ENCODE measurements at places on chromosomes 5 and 9. TPM values are rescaled to one million over a fixed set of nuclear protein-coding genes. Genes with fewer than 3 reads are reported as not detected.
A peak's percentile ranks its signal among the peaks of the same experiment; 100 is the strongest.

GRCh38 chr5:143613329-143613728 is 198.6 kb upstream of the HMHB1 start:
- H3K4me3 ChIP-seq: no peak overlapping the region
- H3K4me1 ChIP-seq: no peaks in the 10 kb centered on the region
- DNase-seq: no peak
- no peak overlapping the region for H3K27ac ChIP-seq
- H3K36me3 ChIP-seq: no peaks in the 10 kb centered on the region

DNA sequence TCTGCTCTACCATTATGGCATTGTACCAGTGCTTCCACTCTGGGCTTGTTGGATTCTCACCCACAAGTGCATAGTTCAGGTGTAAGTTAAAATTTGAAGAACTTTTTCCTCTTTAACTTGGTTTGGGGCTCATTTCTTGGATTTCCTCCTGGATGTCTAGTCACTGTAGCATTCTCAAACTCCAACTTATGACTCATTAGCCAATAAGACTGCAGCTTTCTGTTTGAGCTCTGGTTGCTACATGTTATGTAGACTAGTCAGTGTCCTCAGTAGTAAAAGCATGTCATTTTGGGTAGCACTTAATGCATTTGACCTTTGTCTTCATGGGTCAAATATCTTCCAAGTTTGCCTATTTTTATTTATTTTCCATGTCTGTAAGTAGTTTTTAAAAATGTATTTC is 790.8 kb downstream of the BRINP1 start:
- H3K27ac ChIP-seq: no peak overlapping the region
- no peaks in the 10 kb centered on the region for H3K36me3 ChIP-seq
- H3K4me3 ChIP-seq: no peak overlapping the region
- DNase-seq: no peak
- H3K27me3 ChIP-seq: no peaks in the 10 kb centered on the region
- H3K4me1 ChIP-seq: no peaks in the 10 kb centered on the region

DNA sequence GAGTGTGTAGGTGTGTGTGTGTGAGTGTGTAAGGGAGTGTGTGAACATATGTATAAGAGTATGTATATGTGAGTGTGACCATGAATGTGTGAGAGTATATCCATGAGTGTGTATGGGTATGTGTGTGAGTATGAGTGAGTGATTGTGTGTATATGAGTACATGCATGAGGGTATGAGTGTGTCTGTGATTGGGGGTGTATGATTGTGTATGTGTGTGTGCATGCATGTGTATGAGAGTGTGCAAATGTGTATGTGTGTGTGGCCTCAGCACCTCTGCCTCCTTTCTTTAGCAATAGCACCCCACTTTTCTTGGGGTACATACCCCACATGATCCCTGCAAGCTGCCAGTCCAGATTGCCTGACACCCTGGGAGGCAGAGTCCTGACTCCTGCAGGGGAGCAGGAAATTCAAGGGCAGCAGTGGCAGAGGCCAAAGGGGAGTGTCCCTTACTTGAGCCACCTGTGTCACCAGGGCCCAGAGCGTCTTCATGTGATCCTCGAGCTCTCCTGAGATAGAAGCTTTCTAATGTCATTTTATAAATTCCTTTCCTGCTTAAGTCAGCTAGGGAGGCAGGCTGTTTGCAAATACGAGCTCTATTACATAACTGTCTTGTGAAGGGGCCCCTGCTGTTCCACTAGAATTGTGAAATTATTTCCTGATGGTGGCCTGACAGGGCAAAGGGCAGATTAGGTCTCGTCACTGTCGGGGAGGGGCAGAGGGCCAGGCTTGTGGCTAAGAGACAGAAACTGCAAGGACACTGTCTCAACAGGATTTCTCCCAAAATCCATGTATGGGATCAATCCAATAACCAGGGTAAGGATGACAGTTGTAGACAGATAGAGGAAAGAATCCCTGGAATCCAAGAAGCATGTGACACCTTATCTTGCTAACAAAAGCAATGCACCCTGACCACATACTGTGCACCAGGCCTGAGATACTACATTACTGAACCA is 389.1 kb downstream of the GADD45G start:
- no peak overlapping the region for H3K4me3 ChIP-seq
- peaks cover 3% of the 10 kb centered on the region for H3K4me1 ChIP-seq
- no peaks in the 10 kb centered on the region for H3K36me3 ChIP-seq
- no peak overlapping the region for H3K27ac ChIP-seq
- peaks cover 29% of the 10 kb centered on the region for H3K27me3 ChIP-seq

DNA sequence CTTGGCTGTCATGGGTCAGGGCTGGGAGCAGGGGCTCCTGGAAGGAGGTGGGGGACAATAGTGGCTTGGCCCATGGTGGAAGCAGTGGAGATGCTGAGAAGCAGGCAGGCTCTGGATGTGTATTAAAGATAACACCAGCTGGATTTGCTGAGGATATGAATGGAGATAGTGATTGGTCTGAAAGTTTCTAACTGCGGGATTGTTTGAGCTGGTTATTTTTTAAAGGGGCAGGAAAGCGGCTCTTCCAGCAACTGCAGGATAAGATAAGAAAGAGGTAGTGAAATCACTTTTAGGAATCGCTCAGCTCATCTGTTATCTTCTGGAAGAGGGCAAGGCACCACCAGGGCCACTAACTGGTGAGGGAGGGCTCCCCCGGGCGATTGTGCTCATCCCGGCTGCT is 125.5 kb downstream of the TENT4A start:
- peaks cover 7% of the 10 kb centered on the region for H3K27me3 ChIP-seq
- no peak overlapping the region for H3K27ac ChIP-seq
- no peak overlapping the region for H3K4me3 ChIP-seq
- H3K36me3 ChIP-seq: no peaks in the 10 kb centered on the region
- H3K4me1 ChIP-seq: no peaks in the 10 kb centered on the region

DNA sequence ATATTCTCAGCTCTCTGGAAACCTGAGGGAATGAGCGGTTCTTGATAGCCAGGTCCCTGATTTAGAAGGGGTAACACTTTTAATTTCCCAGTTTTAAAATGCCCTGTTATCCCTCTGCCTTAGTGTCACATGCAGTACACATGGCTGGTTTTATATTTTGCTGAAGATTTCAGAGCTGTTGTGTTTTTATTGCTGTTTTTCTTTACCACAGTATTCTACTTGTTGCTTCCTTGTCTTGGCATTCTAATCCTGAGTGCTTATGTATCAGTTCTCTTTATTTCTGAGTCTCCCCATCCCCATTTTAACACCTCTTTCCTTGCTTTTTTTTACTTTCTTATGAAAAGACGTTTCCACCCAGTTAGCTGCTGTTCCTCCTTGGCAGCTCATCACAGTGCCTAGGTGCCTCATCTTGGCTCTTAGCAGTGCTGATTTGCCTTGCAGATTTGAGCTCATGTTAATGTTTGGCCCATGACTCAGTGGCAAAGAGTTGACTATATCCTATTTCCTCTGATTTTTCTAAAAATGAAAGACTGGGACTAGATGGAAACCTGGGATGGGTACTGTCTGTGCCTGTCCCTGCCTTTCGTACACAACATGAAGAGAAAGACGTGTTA is 3.7 kb downstream of the MTRR start:
- DNase-seq: no peak
- H3K4me1 ChIP-seq: peaks cover 59% of the 10 kb centered on the region
- no peaks in the 10 kb centered on the region for H3K27me3 ChIP-seq
- peak overlapping the region; percentile 88 for H3K4me3 ChIP-seq
- H3K36me3 ChIP-seq: peaks cover 14% of the 10 kb centered on the region
- H3K27ac ChIP-seq: peak overlapping the region; percentile 98

DNA sequence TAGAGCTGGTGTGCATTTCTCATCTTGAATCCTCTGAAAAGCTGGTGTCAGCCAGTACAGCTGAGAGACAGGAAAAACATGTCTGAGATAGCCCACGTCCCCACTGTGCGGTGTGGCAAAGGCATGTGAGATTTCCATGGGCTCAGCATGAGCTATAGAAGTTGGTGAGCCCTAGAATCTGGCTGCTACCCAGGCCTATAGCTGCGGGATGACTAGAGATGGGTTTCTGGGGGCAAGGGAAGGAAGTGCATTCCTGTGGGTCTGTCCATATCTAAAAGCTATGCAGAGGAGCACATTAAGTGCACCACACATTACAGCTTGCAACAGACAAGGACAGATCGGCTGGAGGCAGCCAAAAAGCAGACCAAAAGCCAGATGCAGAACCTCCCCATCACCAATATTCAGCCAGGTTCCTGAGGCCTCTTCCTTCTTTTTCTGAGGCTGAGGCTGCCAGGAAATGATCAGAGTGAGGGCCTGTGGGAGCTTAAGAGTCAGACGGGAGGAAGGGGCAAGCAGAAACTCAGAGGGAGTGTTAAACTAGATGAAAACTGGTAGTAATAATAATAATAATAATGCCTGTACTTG is 55.8 kb upstream of the RANBP3L start:
- H3K27me3 ChIP-seq: no peaks in the 10 kb centered on the region
- no peaks in the 10 kb centered on the region for H3K36me3 ChIP-seq
- no peak for DNase-seq
- no peak overlapping the region for H3K27ac ChIP-seq
- H3K4me3 ChIP-seq: no peak overlapping the region

DNA sequence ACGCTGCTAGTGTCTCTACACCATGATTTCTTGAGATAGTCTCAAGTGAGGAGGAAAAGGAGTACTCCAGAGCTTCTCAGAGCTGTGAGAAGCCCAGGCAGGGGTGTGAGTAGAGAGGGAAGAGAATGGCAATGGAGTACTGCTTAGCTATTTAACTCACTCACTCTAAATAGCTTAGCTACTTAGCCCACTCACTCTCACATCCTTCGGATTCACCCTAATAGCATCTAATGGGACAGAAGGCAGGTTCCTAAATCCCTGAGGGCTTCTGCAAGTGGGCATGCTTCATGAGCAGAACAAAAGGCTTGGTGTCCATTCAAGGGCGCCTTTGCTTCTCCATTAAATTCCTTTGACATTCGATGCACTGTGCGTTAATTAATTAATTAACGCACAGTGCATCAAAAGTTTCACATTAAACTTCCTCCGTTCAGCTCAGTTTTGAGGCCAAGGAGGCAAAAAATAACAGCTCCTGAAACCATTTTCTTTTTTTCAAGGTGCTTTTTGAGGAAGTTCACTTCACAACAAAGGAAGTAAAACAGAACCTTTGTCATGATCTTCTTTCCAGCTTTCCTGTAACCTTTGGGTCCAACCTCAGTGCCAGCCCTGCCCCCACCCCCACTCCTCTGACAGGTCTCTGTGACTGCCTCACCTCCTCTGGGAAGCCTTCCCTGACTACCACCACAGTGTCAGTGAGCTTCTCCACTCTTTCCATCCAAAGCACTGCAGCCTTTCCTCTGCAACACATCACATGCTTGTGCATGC is 294.0 kb downstream of the SEC61B start:
- peaks cover 29% of the 10 kb centered on the region for H3K27me3 ChIP-seq
- H3K4me1 ChIP-seq: peaks cover 3% of the 10 kb centered on the region
- H3K4me3 ChIP-seq: no peak overlapping the region
- no peak for DNase-seq

DNA sequence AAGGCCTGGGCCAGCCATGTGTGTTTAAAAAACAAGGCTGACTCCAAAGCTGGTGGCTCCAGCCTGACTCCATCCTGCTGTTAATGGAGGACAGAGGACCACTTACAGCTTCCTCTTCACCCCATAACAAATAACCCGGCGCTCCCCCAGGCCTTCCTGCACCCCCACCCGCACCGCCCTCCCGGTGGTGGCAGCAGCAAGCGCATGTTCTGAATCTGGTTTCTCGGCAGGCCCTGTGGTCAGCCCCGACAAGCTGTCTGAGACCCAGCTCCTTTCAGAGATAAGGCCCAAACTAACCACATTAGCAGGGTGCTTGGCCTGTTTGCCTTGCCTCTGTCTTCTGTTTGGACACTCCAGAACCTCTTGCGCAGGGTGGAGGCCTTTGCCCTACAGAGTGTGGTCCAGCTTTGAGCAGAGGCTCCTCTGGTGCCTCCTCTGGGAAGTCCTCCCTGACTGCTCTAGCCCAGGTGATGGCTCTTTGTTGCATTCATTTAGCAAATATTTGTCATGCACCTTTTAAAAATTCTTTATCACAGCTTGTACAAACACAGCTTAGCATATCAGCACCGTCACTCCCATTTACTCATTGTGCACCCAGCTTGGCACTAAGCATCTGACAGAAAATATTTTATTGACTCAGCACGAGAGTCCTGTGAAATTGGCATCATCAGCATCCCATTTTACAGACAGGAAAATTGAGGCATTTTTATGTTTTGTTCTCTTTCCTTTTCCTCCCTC is 78.4 kb downstream of the NDFIP1 start:
- no peaks in the 10 kb centered on the region for H3K27me3 ChIP-seq
- H3K4me1 ChIP-seq: peaks cover 11% of the 10 kb centered on the region
- H3K27ac ChIP-seq: no peak overlapping the region
- H3K36me3 ChIP-seq: no peaks in the 10 kb centered on the region

DNA sequence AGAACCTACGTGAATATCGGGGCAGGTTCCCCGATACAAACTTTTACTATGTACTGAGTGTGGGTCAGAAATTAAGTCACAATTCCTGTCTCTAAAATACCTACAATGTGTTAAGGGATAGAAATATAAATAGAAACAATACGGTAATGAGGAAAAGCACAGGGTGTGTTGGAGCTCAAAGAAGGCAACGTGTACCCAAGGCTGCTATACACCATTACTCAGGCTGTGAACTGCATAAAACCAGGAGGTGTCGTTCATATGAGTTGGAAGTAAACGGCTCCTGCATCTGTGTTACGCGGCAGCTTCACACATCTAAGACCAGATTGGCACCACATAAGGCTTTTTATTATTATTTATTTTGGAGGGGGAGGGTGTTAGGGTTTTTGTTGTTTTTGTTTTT is 50.1 kb upstream of the TRPM3 start:
- DNase-seq: no peak
- H3K27ac ChIP-seq: no peak overlapping the region
- no peak overlapping the region for H3K4me3 ChIP-seq
- H3K27me3 ChIP-seq: no peaks in the 10 kb centered on the region
- H3K36me3 ChIP-seq: no peaks in the 10 kb centered on the region
- H3K4me1 ChIP-seq: no peaks in the 10 kb centered on the region

- no peaks in the 10 kb centered on the region for H3K36me3 ChIP-seq
- no peak overlapping the region for H3K4me3 ChIP-seq
- no peaks in the 10 kb centered on the region for H3K27me3 ChIP-seq
- DNase-seq: no peak
- H3K4me1 ChIP-seq: no peaks in the 10 kb centered on the region
Measured at GRCh38 chr9:26172301-26172700, 494.1 kb upstream of the TUSC1 start.

DNA sequence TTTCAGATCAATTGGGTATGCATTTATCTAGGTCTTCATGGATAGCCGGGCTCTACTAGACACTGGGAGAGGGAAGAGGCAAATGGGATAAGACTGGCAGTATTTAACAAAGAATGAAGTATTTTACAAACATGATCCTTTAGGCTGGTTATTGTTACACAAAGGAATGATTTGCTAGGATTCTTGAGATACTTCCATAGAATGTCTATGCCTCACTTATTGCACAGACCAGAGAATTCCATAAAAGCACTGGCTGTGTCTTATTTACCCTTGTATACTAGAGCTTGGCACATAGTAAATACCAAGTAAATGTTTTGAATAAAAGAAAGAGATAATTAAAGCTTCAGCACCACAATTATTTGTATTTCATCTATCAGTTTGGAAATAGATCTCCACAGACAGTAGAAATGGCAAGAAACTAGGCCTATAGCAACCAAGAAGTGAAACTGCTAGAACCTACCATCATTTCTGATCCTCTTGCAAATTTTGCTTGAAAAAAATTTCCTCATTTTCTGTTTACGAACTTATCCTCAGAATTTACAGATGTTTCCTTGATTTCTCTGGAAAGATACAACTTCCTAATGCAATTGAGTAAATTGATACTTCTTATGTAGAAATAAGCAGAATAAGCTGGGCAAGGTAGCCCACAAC is 3.8 kb downstream of the PDCD1LG2 start:
- peaks cover 46% of the 10 kb centered on the region for H3K4me1 ChIP-seq
- no peak overlapping the region for H3K27ac ChIP-seq
- H3K4me3 ChIP-seq: no peak overlapping the region
- no peaks in the 10 kb centered on the region for H3K36me3 ChIP-seq
- no peak for DNase-seq

Gene TRIO
- total RNA-seq: 19.5 TPM

Gene ADRA1B
- total RNA-seq: not detected

Gene GFI1B
- total RNA-seq: 1.1 TPM

Gene FOXI1
- total RNA-seq: not detected

Gene CATSPER3
- total RNA-seq: 0.50 TPM

All from T-helper 17 cell (primary cell).